ENCODE measurements at places on chromosomes 5 and 9. TPM values are rescaled to one million over a fixed set of nuclear protein-coding genes. Genes with fewer than 3 reads are reported as not detected.

DNA sequence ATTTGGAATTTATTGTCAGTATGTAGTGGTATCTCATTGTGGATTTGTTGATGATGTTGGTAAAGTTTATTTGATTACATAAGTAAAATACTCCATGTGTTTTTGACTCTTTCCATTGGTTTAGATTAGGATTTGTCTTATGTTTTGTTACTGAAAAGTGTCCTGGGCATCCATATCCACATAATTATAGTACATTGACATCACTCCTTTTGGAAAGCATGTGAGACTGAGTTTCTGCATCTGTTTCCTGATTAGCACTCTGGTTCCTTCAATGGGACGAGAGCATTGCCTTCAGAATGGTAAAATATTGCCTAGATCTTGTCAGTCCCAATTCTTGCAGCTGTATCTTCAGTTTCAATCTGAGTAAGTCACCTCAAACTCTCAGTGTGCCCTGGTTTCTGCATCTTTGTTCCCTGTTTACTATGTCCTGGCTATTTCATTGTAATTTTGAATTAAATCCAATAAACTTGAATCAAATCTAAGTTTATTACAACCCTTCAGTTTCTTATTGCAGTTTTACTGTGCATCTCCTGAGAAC, 128.1 kb downstream of the FBXO38 start:
- H3K4me3 ChIP-seq: no peak overlapping the region
- no peaks in the 10 kb centered on the region for H3K4me1 ChIP-seq
- no peaks in the 10 kb centered on the region for H3K36me3 ChIP-seq
- H3K27ac ChIP-seq: no peak overlapping the region
- DNase-seq: no peak

GRCh38 chr5:94240134-94240533, 378.3 kb downstream of the KIAA0825 start:
- no peak overlapping the region for H3K4me3 ChIP-seq
- peaks cover 6% of the 10 kb centered on the region for H3K4me1 ChIP-seq
- H3K27me3 ChIP-seq: no peaks in the 10 kb centered on the region
- H3K27ac ChIP-seq: no peak overlapping the region
- H3K36me3 ChIP-seq: no peaks in the 10 kb centered on the region

DNA sequence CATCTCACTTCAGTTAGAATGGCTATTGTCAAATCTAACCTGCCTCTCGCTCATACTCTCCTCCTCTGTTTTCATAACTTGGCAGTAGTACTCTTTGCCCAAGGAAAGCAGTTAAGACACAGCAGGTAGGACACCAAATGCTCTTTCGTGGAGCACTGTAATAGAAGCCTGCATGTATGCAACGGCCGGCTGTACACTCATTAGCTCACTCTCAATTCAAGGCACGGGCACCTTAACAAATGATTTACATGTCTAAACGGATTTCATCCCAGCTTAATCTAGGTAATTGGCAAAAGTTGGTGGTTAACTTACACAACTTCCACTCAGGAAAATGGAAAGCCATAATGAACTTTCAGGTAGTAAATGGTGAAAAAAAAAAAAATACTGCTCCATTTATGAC, 14.9 kb downstream of the DEPDC1B start:
- peaks cover 3% of the 10 kb centered on the region for H3K4me1 ChIP-seq
- no peak overlapping the region for H3K27ac ChIP-seq
- no peaks in the 10 kb centered on the region for H3K27me3 ChIP-seq
- no peak for DNase-seq
- H3K4me3 ChIP-seq: no peak overlapping the region

DNA sequence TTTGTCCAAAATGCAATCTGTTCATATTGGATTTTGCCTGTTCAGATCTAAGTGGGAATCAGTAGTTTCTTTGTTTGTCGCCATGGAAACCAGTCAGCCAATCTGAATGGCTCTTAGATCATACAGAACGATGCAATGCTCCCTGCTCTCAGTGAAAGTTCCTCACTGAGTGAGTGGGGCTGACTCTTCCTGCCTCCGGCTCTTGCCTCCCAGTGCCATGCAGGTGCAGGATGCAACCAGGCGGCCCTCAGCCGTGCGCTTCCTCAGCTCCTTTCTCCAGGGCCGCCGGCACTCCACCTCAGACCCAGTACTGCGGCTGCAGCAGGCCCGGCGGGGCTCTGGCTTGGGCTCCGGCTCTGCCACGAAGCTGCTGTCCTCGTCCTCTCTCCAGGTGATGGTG, at the start of gene PTPDC1:
TSS of gene PTPDC1 (plus strand) at position 151 of the 400 bp plus-strand sequence. CDS start at position 218, 67 bp downstream.
- H3K27ac ChIP-seq: no peak within 1 kb of the TSS
- H3K27me3 ChIP-seq: no peaks in the 10 kb centered on the region
- no peak within 1 kb of the TSS for H3K4me3 ChIP-seq
- DNase-seq: no peak
- H3K36me3 ChIP-seq: no peaks in the 10 kb centered on the region
- no peaks in the 10 kb centered on the region for H3K4me1 ChIP-seq

DNA sequence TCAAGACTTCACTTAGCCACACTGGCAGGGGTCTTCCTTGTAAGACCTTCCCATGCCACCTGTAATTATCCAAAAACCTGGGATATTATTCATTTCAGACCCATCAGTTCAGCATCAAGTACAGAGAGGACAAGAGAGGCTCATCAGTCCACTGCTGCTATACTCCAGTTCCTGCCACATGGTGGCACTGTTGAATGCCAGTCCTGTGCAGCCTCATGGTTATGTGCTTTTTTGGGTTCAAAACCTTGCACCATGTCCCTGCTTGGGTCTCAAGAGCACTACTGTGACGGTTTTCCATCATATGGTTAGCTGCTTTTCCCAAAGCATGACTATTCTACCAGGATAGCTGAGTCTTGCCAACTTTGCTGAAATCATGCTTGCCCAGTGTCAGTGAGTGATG, 8.5 kb downstream of the PTGS1 start:
- peaks cover 28% of the 10 kb centered on the region for H3K4me1 ChIP-seq
- no peak overlapping the region for H3K4me3 ChIP-seq
- DNase-seq: no peak
- peaks cover 50% of the 10 kb centered on the region for H3K36me3 ChIP-seq

- no peaks in the 10 kb centered on the region for H3K36me3 ChIP-seq
- H3K4me3 ChIP-seq: no peak overlapping the region
- H3K4me1 ChIP-seq: no peaks in the 10 kb centered on the region
- no peak overlapping the region for H3K27ac ChIP-seq
Observed at GRCh38 chr5:74143721-74144330, 496.7 kb downstream of the ENC1 start.

DNA sequence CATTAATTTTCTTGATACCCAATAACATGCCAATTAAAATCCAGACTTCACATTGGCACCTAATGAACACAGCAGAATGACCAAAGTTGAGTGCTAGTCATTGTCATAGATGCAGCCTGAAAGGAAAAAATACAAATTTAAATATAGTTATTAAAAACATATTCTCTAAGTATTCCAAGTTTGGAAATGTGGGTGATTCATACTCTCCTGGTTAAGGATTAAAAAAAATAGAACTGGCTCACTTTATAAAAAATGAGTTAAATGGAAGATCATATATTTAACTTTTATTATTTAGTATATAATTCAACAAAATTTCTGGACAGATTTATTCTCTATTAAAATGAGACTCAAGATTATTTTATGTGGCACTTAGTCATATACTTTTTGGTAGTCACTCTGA, 33.2 kb upstream of the RICTOR start:
- no peaks in the 10 kb centered on the region for H3K4me1 ChIP-seq
- H3K4me3 ChIP-seq: no peak overlapping the region
- DNase-seq: no peak
- peaks cover 100% of the 10 kb centered on the region for H3K36me3 ChIP-seq
- no peaks in the 10 kb centered on the region for H3K27me3 ChIP-seq
- no peak overlapping the region for H3K27ac ChIP-seq

DNA sequence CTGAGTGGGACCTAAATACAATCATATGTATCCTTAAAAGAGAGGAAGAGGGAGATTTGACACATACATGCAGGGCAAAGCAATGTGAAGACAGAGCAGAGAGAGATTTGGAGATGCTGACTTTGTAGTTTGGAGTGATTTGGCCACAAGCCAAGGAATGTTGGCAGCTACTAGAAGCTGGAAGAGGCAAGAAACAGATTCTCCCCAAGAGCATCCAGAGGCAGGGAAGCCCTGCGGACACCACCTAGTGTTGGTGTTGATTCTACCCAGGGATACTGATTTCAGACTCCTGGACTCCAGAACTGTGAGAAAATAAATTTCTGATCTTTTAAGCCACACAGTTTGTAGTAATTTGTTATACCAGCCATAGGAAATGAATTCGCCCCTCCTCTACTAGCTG, 64.9 kb upstream of the OSMR start:
- H3K4me1 ChIP-seq: no peaks in the 10 kb centered on the region
- no peak for DNase-seq

GRCh38 chr5:52997424-52997823, 8.3 kb downstream of the ITGA2 start:
- no peaks in the 10 kb centered on the region for H3K4me1 ChIP-seq
- H3K27ac ChIP-seq: no peak overlapping the region
- H3K36me3 ChIP-seq: no peaks in the 10 kb centered on the region
- no peak overlapping the region for H3K4me3 ChIP-seq

DNA sequence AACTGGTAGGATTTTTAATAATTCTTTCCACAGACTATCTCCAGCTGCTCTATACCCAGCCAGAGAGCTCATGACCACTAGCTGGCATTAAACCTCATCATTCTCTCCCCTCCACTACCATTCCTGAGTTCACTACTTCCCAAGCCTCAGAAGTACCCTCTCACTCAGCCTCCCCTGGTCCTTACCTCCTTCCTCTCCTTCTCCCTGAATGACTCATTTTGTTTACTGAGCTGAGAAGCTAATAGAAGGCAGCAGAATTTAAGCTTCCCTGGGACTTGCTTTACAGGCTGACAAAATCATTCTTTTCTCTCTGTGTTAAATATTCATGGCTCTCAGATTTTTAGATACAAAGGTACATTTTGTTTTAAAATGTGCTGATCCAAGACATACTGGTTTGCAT, 305.4 kb downstream of the TLR4 start:
- DNase-seq: no peak
- no peaks in the 10 kb centered on the region for H3K36me3 ChIP-seq
- H3K4me3 ChIP-seq: no peak overlapping the region
- no peak overlapping the region for H3K27ac ChIP-seq
- H3K27me3 ChIP-seq: no peaks in the 10 kb centered on the region

DNA sequence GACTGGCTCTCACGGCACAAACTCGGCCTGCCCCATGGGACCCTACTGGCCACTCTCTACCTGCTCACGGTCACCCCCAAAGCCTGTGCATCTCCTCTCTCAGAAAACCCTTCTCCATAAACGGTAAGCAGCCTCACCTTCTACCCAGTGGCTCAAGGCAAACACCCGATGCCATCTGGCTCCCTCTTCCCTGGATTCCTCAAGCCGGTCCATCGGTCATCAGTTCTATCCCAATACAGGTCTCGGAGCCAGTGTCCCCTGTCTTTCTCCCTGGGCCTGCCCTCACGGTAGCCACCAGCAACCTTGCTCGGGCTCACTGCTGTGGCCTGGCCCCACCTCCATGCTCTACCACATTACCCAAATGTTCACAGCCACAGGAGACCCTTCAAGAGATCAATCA, 134.1 kb downstream of the ROR2 start:
- no peak overlapping the region for H3K4me3 ChIP-seq
- no peak for DNase-seq
- no peaks in the 10 kb centered on the region for H3K4me1 ChIP-seq
- H3K36me3 ChIP-seq: no peaks in the 10 kb centered on the region
- no peak overlapping the region for H3K27ac ChIP-seq

- DNase-seq: no peak
Observed at GRCh38 chr9:136086951-136087740, 7.9 kb downstream of the NACC2 start.

The SLC36A3 gene
- polyA plus RNA-seq: not detected

The C6 gene
- polyA plus RNA-seq: not detected

The KLF9 gene
- polyA plus RNA-seq: 0.72 TPM

The TLE1 gene
- polyA plus RNA-seq: 0.73 TPM

The FBN2 gene
- polyA plus RNA-seq: 0.85 TPM

The HTR4 gene
- not detected for polyA plus RNA-seq

The WDR38 gene
- polyA plus RNA-seq: not detected

The HAUS6 gene
- polyA plus RNA-seq: 1.3 TPM

Data from CD14-positive monocyte (primary cell).